Stimulated activated naive CD4-positive, alpha-beta T cell (primary cell): ENCODE measurements at places on chromosomes 5 and 9.
A peak's percentile ranks its signal among the peaks of the same experiment; 100 is the strongest.

- no peak for DNase-seq
Observed at GRCh38 chr9:18791074-18791473, 241.9 kb downstream of the SAXO1 start.

- DNase-seq = no peak
Observed at GRCh38 chr9:591292-591691, 250.2 kb upstream of the DMRT1 start.

DNA sequence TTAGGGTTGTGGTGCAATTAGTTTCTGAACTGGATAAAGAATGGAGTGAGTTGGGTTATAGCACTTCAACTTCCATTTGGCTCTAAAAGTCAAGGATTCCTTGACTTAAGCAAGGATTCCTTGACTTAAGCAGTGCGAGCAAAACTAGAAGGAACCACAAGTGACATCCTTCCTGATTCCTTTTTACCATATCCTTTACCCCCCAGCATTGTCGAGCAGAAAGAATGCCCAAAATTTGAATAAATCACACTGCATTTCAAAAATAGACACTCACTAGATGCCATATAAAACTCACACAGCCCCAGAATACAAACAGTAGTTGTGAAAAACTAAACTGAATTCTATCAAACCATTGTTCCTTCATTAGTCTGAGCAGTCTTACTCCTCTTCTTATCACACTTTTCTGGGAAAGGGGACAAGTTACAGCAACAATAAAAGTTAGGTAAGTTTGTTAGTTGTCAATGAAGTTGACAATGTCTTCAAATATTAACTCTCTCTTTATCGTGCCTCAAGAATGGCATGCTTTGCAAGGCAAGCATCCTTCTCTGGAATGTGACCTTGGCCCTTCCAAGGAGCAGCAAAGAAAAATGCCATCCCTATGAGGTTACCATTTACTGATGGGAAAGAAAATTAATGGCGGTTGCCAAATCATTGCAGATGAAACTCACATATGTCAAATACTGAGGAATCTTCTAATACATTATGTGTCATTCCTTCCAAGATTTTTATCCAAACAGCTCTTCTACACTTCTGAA lies 273.3 kb upstream of the ANKRD55 start:
- DNase-seq = no peak

DNA sequence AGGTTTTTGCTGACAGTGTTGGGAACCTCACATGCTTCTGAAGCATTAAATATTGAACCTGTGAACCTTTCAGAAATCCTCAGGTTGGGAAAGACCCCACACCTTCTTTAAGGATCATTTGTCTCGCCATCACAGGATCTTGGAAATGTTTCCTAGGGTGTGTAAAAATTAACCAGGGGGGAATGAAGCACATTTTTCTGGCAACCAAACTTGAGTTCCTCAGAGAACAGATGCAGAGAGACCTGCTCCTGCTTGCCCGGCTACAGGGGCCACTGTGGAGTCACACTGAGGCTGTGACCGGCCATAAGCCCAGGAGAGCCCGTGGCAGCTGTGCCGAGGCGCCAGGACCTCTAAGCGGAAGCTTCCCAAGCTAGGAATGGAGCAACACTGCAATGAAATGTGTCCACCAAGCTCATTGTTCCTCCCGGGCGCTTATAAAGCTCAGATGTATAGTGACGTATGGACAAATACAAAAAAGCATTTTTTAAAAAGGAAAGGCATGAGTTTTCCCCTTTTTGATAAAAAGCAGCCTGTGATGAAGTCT lies 7.7 kb downstream of the CXCL14 start:
- DNase-seq = no peak

DNA sequence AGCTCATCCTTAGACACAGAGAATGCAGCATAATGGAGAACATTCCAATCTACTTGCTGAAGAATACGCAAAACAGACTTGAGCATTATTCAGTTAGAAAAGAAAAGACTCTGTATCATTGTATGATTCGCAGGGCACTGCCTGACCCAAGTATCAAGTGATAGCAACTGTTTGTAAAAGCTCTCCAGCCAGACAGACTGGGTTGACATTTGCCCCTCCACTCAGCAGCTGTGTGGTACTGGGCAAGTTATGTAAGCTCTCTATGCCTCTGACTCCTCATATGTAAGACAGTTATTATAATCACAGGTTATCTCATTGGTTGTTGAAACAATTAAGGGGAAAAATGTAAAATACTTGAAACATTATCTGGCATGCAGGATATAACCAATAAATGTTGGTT lies 505.0 kb downstream of the ELAVL2 start:
- no peak for DNase-seq

DNA sequence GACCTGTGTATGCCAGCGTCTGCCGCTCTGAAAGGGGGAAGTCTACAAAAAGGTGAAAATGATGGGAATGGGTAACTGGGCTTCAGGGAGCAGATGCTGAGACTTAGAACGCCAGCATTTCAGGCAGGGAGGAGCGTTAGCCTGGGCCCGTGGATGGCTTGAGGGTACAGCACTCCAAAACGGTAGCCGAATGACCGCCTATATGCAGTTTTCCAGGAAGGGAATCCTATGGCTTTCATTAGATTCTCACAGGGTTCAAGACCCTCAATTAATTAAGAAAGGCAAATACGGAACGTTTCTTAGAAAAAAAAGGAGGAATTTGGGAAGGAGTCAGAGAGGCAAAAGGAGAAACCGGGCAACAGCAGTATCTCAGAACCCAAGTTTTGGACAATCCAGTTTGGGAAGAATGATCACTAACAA lies 639 bp downstream of the AMACR start:
- no peak for DNase-seq

- no peak for DNase-seq
Observed at GRCh38 chr5:144328980-144329379, 158.3 kb downstream of the KCTD16 start.

GRCh38 chr5:146068206-146068605 lies 37.2 kb downstream of the PLAC8L1 start:
- no peak for DNase-seq

DNA sequence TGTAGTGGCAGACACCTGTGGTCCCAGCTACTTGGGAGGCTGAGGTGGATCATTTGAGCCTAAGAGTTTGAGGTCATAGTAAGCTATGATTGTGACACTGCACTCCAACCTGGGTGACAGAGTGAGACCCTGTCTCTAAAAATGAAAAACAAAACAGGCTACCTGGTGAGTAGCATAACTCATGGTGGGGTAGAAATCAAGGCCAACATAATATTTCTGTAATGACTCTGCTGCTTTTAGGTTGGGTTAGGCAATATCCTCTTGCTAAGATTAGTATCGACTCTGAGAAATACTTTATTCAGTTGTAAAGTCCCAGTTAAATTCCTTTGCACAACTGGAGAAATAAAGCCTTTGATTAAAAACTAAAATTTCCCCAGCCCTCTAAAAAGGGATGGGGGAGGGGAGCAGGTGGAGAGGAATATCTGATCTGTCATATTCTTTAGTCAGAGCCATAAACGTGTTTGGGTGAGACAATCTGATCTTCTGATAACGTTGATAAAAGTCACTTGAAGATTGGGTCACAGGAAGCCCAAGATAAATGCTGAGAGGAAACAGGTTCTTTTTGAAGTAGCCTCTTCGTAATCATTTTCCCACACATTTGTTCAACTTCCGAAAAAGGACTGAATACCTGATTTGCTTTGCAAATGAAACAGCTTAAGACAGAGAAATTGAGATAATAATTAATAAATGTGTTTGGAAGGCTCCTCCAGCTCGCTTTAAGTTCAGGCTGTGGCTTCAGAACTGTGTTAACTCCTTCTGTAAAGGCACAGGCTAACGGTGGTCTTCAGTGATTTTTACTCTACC lies 14.9 kb downstream of the IL4 start:
- no peak for DNase-seq

GRCh38 chr5:144531188-144531587 lies 360.5 kb downstream of the KCTD16 start:
- DNase-seq = no peak

DNA sequence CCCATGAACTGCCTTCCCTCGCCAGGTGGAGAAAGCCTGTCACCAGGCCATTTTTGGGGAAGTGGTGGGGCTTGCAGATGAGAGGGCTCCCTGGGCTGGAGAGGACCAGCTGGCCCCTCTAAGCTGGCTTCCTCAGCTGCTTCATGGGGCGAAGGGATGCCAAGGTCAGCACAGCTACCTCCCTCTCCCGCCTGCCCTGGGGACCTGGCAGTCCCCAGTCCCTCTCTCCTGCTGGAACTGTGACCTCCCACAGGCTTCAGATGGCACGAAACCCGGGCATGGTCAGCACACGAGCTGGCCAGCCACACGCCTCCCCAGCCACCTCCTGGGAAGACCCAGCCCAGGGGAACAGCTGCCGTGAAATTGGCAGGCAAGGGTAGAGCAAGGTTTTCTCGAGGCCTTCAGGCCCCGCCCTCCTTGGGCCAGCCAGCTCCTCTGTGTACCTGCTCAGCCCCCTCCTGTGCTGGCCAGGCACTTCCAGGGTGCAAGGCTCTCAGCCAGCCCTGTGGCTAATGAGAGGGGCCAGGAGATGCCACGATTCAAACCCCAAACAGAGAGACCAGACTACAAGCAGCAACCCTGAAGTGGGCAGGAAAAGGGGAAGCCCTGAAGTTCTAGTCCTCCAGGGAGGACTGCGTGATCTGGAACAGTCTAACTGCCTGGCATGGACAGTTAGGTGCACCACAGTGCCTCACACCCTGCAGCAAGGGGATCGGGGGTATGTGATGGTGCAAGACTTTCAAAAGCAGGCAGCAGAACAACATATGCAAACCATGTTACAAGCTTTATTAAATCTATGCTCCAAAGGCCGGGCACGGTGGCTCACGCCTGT lies 12.9 kb downstream of the PLPP7 start:
- no peak for DNase-seq

DNA sequence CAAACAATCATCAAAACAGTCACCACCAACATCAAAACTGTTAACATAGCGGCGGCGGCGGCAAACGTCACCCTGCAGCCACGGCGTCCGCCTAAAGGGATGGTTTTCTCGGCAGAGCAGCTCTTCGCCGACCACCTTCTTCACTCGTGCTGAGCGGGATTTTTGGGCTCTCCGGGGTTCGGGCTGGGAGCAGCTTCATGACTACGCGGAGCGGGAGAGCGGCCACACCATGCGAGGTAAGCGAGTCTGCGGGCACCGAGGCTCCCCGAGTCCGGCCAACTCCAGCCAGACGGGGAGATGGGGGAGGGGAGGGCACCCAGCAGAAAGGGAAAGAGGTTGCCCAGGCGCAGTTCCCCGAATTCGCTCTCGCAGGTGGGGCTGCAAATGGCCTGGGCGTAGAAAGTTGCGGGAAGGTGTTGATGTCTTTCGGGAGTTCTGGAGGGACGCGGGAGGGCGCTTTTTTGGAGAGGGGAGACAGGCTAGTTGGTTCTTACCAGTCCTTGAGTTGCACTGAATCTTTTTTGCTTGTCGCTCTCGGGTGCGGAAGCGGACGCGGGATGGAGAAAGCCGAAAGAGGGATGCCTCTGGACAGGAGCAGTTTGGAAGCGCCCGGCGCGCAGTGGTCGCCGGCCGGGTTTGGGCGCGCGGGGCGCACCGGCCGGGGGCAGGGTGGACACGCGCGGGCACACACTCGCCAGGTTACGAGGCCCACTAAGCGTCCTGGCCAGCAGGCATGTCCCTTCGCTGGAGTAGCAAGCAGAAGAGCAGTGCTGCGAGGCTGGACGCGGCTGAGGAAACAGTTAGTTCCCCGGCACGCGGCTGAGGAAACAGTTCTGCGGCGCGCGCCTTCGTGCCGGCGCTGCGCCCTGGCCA lies 849 bp downstream of the RORB start:
- DNase-seq = no peak

DNA sequence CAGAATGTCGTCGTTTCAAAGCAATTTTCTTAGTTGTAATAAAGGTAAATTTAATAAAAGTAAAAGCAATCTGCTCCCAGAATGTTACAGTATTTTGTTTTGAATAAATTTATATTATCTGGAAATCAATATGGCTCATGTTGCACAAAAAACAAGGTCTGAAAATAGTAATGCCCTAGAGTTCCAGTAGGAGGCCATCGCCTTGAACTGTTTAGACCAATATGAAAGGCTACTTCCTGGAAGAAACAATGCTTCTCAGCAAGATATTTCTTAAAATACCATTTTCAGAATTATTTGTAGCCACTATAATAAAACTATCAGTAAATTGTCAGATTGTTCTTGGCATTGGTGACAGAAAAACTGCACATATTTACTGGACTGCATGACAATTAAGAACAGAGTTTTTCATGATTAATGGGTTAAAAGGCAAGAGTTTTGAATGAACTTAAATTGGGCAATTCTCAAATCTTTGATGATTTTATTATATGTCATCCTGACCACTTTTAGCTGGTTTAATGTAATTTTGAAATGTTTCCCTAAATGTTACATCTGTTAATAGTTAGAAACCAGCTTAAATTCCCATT lies 153.2 kb downstream of the COMMD10 start:
- DNase-seq = no peak

GRCh38 chr5:31361234-31361633 lies 167.7 kb downstream of the CDH6 start:
- DNase-seq = no peak

DNA sequence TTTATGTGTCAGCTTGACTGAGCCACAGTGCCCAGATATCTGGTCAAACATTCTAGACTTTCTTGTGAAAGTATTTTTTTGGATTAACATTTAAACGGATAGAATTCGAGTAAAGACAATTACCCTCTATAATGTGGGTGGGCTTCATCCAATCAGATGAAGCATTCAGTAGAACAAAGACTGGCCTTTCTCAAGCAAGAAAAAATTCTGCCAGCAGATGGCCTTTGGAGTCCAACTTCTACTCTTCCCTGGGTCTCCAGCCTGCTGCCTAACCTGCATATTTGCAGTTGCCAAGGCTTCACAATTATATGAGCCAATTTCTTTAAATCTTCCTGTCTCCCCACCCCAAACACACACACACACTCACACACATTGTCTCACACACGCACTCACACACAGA lies 86.4 kb downstream of the MED10 start:
- peak; percentile 24 for DNase-seq

DNA sequence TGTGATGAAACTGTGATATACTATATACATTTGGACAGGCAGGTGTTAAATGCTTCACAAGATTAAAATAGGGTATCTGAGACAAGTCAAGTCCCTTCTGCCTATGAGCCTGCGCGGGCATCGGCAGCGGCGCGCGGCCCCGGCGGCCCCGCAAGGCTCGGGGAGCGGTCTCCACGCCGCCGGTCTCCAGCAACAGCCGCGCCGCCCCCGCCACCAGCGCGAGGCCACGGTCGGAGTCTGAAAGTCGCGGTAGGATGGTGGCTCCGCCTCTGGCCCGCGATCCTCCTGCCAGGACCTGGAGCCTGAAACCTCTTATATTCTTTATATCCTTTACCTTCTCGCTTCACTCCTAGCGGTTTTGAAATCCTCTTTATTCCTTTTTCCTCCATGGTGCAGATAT lies 99.4 kb downstream of the INSL6 start:
- DNase-seq = no peak

DNA sequence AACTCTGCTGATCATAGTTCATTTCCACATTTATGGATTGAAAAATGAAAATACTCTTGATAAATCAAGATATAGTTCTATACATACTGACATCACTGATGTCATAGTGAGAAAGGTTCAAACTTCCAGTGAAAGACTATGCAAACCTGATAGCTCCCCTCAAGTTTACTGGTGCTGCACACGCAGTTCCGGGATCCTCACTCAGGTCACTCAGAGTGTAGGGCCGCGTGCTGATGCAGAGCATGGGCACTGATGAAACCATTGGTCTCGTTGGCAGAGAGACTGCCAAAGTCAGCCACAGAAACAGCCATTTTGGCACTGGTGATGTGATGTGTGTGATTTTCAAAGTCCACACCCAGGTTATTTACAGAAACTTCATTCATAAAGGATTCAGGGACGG lies 13.5 kb downstream of the SETD9 start:
- no peak for DNase-seq
